ENCODE measurements at places on chromosomes 1 and 21. TPM values are rescaled to one million over a fixed set of nuclear protein-coding genes. Genes with fewer than 3 reads are reported as not detected.
A peak's percentile ranks its signal among the peaks of the same experiment; 100 is the strongest.

The PTAFR gene
- total RNA-seq, result 0.50 TPM

- DNase-seq, result no peak
- no peak overlapping the region for H3K27ac ChIP-seq
- H3K4me3 ChIP-seq, result no peak overlapping the region
- no peaks in the 10 kb centered on the region for H3K36me3 ChIP-seq
Observed at GRCh38 chr1:245560316-245560859, 405.6 kb downstream of the KIF26B start.

- no peak overlapping the region for H3K27ac ChIP-seq
- H3K27me3 ChIP-seq, result no peaks in the 10 kb centered on the region
- DNase-seq, result no peak
Observed at GRCh38 chr1:53073868-53074311, 11.9 kb downstream of the PODN start.

- no peak for DNase-seq
- no peaks in the 10 kb centered on the region for H3K27me3 ChIP-seq
- H3K4me1 ChIP-seq, result no peaks in the 10 kb centered on the region
Observed at GRCh38 chr21:36881228-36881627, 85.2 kb downstream of the HLCS start.

DNA sequence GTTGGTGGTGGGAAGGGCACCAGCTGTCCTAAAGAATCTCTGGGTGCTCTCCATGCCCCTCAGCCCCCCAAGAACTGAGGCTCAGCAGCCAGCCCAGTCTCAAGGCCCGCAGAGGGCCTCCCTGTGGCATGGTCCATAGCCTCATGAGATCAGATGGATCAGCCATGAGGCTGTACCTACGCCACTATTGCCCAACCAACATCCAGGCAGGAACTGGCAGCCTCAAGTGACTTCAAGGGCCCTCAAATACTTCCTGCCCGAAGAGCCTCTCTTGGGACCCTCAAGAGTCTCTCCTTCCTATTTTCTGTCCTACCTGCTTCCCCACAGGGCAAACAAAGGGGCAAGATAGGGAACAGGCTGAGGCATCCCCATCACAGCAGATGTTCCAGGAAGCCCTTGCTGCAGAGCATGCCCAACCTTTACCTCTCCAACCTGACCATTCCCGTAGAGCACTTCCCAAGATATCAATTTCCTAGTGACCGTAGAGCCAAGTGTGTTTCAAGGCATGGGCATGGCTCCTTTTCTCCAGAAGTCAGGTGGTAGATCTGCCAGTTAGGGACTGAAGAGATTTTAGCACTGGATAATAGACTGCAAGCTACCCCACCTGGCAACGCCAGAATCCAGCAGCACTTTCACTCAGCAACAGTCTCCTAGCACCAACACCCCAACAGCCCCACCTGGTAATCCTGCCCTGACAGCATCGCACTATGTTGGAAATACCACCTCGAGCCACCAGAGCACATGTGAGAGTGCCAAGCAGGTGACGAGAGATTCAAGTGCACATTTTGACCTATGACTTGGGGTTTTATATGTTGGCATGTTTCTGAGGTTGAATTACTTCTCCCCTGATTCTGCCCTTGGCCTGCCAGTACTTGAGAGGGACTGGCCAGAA lies 13.7 kb upstream of the MFSD2A start:
- peaks cover 7% of the 10 kb centered on the region for H3K4me1 ChIP-seq
- H3K36me3 ChIP-seq, result no peaks in the 10 kb centered on the region
- H3K27me3 ChIP-seq, result peaks cover 8% of the 10 kb centered on the region
- no peak for DNase-seq

DNA sequence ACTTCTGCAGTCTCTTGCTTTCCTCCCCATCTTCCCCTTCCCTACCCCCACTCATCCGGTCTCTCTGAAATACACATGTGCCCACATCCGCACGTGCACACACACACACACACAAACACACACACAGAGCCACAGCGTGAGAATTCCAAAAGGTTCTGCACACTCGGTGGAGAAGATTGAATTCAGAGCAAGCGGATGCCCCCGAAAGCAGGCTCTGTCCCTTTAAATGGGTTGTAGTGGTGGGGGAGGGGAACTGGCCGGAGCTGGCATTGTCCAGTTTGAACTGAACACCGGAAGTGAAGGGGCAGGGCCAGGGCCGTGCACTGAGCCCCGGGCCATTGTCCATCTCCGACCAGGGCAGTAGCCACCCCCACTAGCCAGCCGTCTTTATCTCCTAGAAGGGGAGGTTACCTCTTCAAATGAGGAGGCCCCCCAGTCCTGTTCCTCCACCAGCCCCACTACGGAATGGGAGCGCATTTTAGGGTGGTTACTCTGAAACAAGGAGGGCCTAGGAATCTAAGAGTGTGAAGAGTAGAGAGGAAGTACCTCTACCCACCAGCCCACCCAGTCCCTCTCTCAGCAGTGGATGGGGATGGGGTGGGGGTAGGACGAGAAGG lies 1.3 kb upstream of the LIN28A start:
- H3K27ac ChIP-seq, result no peak overlapping the region
- peak overlapping the region; percentile 23 for H3K4me3 ChIP-seq
- DNase-seq, result peak; percentile 29
- H3K27me3 ChIP-seq, result peaks cover 52% of the 10 kb centered on the region
- H3K4me1 ChIP-seq, result peaks cover 24% of the 10 kb centered on the region
- no peaks in the 10 kb centered on the region for H3K36me3 ChIP-seq

GRCh38 chr1:116112388-116113140 lies 1.4 kb downstream of the MAB21L3 start:
- no peaks in the 10 kb centered on the region for H3K4me1 ChIP-seq
- no peak for DNase-seq
- no peak overlapping the region for H3K4me3 ChIP-seq

GRCh38 chr1:217392441-217392840 lies 238.4 kb downstream of the GPATCH2 start:
- H3K4me1 ChIP-seq, result no peaks in the 10 kb centered on the region
- no peak overlapping the region for H3K27ac ChIP-seq
- H3K27me3 ChIP-seq, result no peaks in the 10 kb centered on the region
- no peak for DNase-seq
- H3K4me3 ChIP-seq, result no peak overlapping the region
- H3K36me3 ChIP-seq, result no peaks in the 10 kb centered on the region

DNA sequence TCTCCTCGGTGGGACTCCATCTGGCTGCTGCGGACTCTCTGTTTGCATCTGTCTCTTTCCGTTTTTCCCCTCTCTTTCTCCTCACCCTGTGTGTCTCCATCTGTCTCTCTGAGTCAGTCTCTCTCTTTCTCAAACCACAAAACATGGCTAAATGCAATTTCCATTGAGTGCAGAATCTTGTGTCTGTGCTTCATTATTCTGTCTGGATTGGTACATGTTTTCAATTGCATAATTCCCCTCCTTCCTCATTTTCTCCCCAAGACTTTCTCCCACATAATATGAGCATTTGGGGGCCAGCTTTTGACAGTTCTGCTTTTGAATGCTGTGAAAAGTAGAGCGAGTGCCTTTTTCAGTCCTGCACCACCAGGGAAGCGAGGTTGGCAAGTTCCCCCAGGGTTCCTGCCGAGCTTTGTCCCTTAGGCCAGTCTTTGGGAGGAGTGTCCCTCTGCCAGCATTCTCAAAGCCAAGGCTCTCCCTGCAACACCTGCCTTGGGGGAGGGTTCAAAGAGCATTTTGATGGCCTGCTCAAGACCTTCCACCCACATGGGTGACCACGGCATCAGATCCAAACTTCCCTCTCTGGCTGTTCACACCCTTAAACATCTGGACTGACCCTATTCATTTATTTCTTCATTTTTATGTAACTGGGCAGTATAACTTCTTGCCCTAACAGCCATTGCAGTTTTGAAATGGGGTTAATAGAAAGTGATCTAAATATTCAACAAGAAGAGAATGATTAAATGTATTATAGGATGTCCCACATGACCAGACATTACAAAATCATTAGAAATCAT lies 32.8 kb upstream of the SCMH1 start:
- H3K27ac ChIP-seq, result no peak overlapping the region
- no peak overlapping the region for H3K4me3 ChIP-seq
- peaks cover 14% of the 10 kb centered on the region for H3K27me3 ChIP-seq
- H3K4me1 ChIP-seq, result no peaks in the 10 kb centered on the region
- DNase-seq, result no peak
